Caco-2 (cell line): ENCODE measurements at places on chromosomes 3 and 15. TPM values are rescaled to one million over a fixed set of nuclear protein-coding genes. Genes with fewer than 3 reads are reported as not detected.

Gene GFM1
- total RNA-seq: 52.4 and 58.2 TPM in 2 replicates

Gene RTP3
- not detected in 2 replicates for total RNA-seq

Gene ZIC4
- not detected in 2 replicates for total RNA-seq

Gene SLC12A8
- 23.3 and 28.0 TPM in 2 replicates for total RNA-seq

Gene RAP2B
- total RNA-seq: 11.5 and 13.2 TPM in 2 replicates

Gene RNU5B-1
- total RNA-seq: not detected in 2 replicates

Gene STRIT1
- not detected in 2 replicates for total RNA-seq

Gene INSYN1
- 0.41 TPM in 1 of 2 replicates, not detected in the other for total RNA-seq

Gene KCNMB2
- total RNA-seq: not detected in 2 replicates

Gene MUSTN1
- total RNA-seq: 1.8 TPM in 1 of 2 replicates, not detected in the other

Gene SHF
- total RNA-seq: 11.9 and 12.9 TPM in 2 replicates

Gene HDDC3
- total RNA-seq: 20.0 and 21.6 TPM in 2 replicates

Gene ANKUB1
- total RNA-seq: not detected in 2 replicates

Gene KIF23
- 67.1 and 74.2 TPM in 2 replicates for total RNA-seq

Gene PRKAR2A
- 56.3 and 67.3 TPM in 2 replicates for total RNA-seq

Gene FGD5
- total RNA-seq: 0.16 and 0.25 TPM in 2 replicates

Gene TRAIP
- total RNA-seq: 25.1 and 28.0 TPM in 2 replicates

Gene CTXN2
- total RNA-seq: not detected in 2 replicates

Gene TGM5
- total RNA-seq: not detected in 2 replicates

Gene C3orf20
- total RNA-seq: 0.09 and 0.19 TPM in 2 replicates

Gene FAM81A
- 2.4 and 6.8 TPM in 2 replicates for total RNA-seq

Gene IL16
- not detected in 2 replicates for total RNA-seq

Gene AHSG
- 222 and 237 TPM in 2 replicates for total RNA-seq

Gene CYP8B1
- total RNA-seq: not detected in 2 replicates

Gene ACKR2
- 3.5 and 4.1 TPM in 2 replicates for total RNA-seq

Gene OXTR
- 3.9 and 4.6 TPM in 2 replicates for total RNA-seq

Gene GRM2
- total RNA-seq: 0.14 TPM in 2 replicates

Gene EXD1
- not detected in 2 replicates for total RNA-seq

Gene GCNT3
- 1.9 and 2.5 TPM in 2 replicates for total RNA-seq

Gene CLDN11
- 0.41 and 0.51 TPM in 2 replicates for total RNA-seq

Gene OIP5
- total RNA-seq: 23.4 and 26.4 TPM in 2 replicates

Gene VIPR1
- total RNA-seq: 3.7 and 3.8 TPM in 2 replicates

Gene PLA2G4D
- total RNA-seq: not detected in 2 replicates

Gene SLC12A1
- not detected in 2 replicates for total RNA-seq

Gene PRRT3
- 1.1 and 1.3 TPM in 2 replicates for total RNA-seq

Gene MASP1
- total RNA-seq: not detected in 2 replicates

Gene SYNPR
- not detected in 2 replicates for total RNA-seq

Gene MYEF2
- 33.4 and 37.3 TPM in 2 replicates for total RNA-seq

Gene LRRC2
- total RNA-seq: 0.21 and 0.27 TPM in 2 replicates
